Omental fat pad (tissue), 4 donors: ENCODE measurements at places on chromosomes 1 and 21. TPM values are rescaled to one million over a fixed set of nuclear protein-coding genes. Genes with fewer than 3 reads are reported as not detected.

Gene PAQR6
- total RNA-seq: 1.1 TPM

Gene TNFRSF1B
- 34.0 TPM for total RNA-seq

Gene SIM2
- not detected for total RNA-seq

Gene RGS4
- total RNA-seq: 36.7 TPM

Gene GCSAML
- 4.6 TPM for total RNA-seq

Gene RNU1-1
- total RNA-seq: under 0.01 TPM

Gene EXTL1
- total RNA-seq: not detected

Gene PLA2G2C
- not detected for total RNA-seq

Gene HCN3
- 2.3 TPM for total RNA-seq

Gene FOXD2
- not detected for total RNA-seq

Gene SLC5A9
- total RNA-seq: not detected

Gene ARHGEF19
- total RNA-seq: 3.6 TPM

Gene USP33
- 146 TPM for total RNA-seq

Gene TCHH
- total RNA-seq: 1.4 TPM

Gene CLEC20A
- not detected for total RNA-seq

Gene SPATA1
- 4.7 TPM for total RNA-seq

Gene AMY1B
- not detected for total RNA-seq

Gene ICOSLG
- 1.7 TPM for total RNA-seq

Gene PCP4
- total RNA-seq: not detected

Gene PLEKHA6
- 10.8 TPM for total RNA-seq

Gene CASP9
- total RNA-seq: 9.5 TPM

Gene FAM110D
- 19.7 TPM for total RNA-seq

Gene KIAA1614
- 6.2 TPM for total RNA-seq

Gene ALX3
- total RNA-seq: not detected

Gene FCRL6
- 1.0 TPM for total RNA-seq
